HFFc6 (cell line): ENCODE measurements at places on chromosomes 1 and 21. TPM values are rescaled to one million over a fixed set of nuclear protein-coding genes. Genes with fewer than 3 reads are reported as not detected.

Gene KRTAP13-2
- not detected in 3 replicates for total RNA-seq

Gene FAM72D
- total RNA-seq, result 0.90 to 2.2 TPM (median 1.3 TPM) in 3 replicates

Gene LCE2C
- total RNA-seq, result not detected in 3 replicates

Gene LCE2B
- not detected in 3 replicates for total RNA-seq

Gene OR10T2
- not detected in 3 replicates for total RNA-seq
